ENCODE measurements at places on chromosomes 2 and 18.

DNA sequence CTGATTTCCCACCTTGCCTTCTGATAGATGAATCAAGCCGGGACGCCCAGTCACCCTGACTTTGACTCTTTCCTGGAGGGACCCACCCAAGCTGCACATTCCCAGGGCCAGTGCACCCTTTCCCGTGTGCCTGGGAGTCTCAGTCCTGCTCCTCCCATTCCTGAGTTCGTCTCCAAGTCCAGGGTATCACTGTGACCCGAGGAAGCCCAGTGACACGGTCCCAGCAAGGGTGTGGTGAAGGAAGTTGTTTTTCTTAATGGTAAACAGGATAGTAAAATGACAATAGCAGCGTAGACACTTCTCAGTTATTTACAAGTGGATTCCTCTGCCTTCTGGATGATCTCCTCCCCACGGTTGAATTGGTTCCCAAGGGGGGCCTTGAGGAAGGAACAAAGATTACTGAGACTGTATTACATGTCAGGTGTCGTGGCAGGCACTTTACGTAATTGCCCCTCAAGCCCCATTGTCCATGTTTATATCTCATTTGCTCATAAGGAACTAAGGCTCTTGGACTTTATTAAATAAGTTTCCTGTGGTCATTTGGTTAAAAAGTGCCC is 123.3 kb downstream of the PRKCE start:
- no peak for DNase-seq
- H3K27me3 ChIP-seq = no peaks in the 10 kb centered on the region
- no peaks in the 10 kb centered on the region for H3K36me3 ChIP-seq

GRCh38 chr2:48347712-48348111 is 182.2 kb upstream of the STON1 start:
- H3K36me3 ChIP-seq = peaks cover 10% of the 10 kb centered on the region
- DNase-seq = peak; percentile 68

DNA sequence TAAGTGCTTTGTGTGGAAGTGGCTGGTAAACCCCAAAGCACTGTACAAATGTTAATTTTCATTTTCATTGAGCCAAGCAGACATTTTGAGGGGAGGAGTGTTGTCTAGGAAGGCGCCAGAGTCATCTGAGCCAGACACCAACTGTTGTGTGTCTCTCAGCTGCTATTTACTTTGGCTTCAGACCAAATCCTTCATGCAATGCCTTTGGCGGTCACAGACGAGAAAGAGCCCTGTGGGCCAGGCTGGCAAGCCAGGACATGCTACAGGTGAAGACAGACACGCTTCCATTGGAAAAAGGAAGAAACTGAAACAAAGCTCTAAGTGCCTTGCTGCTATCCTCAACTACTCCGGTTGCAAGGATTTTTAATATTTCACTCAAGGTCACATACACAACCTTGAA is 115.4 kb upstream of the CDC42EP3 start:
- H3K4me3 ChIP-seq = no peak overlapping the region
- no peaks in the 10 kb centered on the region for H3K36me3 ChIP-seq
- no peak for DNase-seq
- H3K4me1 ChIP-seq = no peaks in the 10 kb centered on the region
- no peaks in the 10 kb centered on the region for H3K27me3 ChIP-seq
- no peak overlapping the region for H3K27ac ChIP-seq

DNA sequence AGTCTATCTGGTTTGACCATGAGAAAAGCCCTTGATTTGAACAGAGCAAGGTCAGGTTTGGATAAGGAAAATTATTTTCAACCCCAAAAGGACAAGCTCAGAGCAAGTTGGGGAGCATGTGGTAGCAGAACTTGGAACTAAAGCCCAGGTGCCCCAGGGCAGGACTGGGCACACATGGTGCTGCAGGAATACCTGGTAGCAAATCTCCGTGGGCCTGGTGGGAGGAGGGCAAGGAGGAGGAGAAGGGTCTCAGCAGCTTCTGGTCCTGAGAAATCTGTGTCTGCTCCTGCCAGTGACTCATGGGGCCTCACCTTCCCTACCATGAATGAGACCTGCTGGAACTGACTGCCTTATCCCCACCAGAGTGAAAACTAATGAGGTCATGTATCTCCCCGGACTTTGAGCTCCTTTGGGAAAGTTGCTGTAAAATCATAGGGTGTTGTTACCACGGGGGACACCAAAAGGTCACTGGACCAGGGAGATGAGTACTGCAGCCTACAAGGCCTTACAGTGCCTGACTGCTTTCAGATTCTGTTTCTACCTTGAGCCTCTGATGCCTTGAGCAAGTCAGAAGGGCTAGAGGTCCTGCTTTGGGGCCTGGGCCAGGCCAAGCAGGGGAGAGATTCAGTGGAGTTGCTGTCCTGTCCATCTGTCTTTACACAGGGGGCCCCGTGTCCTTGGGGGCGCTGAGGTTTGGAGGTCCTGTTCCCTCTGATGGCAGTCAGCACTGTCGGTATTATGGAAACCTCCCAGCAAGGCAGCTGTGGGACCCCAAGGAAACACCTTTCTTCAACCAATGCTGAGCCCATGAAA is 304.0 kb downstream of the MYCN start:
- H3K36me3 ChIP-seq = no peaks in the 10 kb centered on the region
- no peak for DNase-seq
- no peaks in the 10 kb centered on the region for H3K27me3 ChIP-seq
- H3K27ac ChIP-seq = no peak overlapping the region
- H3K4me3 ChIP-seq = no peak overlapping the region
- H3K4me1 ChIP-seq = no peaks in the 10 kb centered on the region

GRCh38 chr2:2547451-2547850 is 216.4 kb upstream of the MYT1L start:
- H3K36me3 ChIP-seq = no peaks in the 10 kb centered on the region
- no peak overlapping the region for H3K27ac ChIP-seq
- H3K27me3 ChIP-seq = no peaks in the 10 kb centered on the region
- no peaks in the 10 kb centered on the region for H3K4me1 ChIP-seq
- DNase-seq = no peak

DNA sequence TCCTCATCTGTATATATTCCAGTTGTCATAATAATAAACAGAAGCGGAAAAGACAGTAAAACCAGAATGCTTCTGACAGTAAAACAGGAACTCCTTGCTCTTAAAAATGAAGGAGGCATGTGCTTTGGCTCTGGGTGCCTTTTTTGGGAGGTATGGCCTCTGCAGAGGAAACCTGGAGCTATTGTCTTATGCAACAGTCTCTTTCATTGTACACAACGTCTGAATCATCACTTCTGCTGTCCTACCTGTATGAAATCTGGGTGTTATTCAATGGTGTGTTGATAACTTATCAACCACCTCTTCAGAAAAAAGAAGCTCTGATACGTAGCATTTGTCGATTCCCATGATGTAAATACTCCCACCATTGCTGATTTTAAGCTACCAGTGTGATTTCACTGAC is 64.8 kb downstream of the CDCA7 start:
- H3K4me1 ChIP-seq = no peaks in the 10 kb centered on the region
- no peak overlapping the region for H3K4me3 ChIP-seq
- peaks cover 1% of the 10 kb centered on the region for H3K27me3 ChIP-seq
- H3K36me3 ChIP-seq = no peaks in the 10 kb centered on the region

DNA sequence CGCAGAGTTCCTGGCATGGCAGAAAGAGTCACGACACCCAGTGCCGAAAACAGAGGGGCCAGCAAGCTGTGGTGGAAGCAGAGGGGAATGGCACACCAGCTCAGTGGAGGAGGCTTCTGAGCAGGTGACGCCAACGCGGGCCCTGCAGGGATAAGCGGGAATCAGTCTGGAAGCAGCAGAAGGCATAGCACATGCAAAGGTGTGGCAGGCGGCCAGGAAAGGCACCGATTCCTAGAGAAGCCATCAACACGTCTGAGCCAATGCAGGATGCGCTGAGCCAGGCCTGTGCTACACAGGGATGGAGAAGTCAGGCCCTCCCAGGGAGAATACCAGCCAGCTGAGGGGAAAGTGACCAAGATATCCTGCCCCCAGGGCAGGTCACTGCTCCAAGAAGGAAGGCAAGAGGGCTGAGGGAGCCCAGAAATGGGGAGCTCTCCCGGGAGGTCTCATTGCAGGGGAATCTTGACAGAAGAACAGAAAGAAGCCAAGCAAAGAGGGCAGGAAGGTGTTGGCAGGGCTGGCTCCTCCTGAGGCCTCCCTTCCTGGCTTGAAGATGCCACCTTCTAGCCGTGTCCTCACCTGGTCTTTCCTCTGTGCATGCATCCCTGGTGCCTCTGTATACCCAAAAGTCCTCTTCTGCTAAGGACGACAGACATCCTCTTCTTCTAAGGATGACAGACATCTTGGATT is 16.3 kb downstream of the TEX51 start:
- H3K4me3 ChIP-seq = no peak overlapping the region
- no peaks in the 10 kb centered on the region for H3K36me3 ChIP-seq
- DNase-seq = no peak
- H3K27ac ChIP-seq = no peak overlapping the region
- no peaks in the 10 kb centered on the region for H3K27me3 ChIP-seq
- peaks cover 3% of the 10 kb centered on the region for H3K4me1 ChIP-seq

DNA sequence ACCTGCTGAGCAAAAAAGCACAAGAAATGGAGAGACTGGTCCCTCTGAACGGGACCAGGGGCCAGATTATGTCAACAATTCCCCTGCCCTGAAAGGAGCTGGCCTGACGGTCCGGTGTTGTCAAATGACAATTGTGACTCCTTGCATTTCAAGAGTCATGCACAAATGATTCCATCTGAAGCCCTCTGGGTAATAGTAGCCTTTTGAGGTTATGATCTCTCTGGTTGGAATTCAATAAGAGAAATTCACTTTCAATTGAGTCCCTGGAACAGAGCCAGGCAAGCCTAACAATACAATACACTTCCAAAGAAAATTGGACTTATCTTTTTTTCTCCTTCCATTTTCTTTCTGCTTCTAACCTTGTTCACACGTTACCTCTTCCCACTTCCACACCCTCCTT is 116.9 kb downstream of the C1D start:
- no peaks in the 10 kb centered on the region for H3K4me1 ChIP-seq
- no peak overlapping the region for H3K4me3 ChIP-seq
- H3K27me3 ChIP-seq = no peaks in the 10 kb centered on the region
- DNase-seq = no peak
- H3K36me3 ChIP-seq = no peaks in the 10 kb centered on the region

GRCh38 chr2:179298666-179299065 is 34.0 kb upstream of the SESTD1 start:
- no peak overlapping the region for H3K27ac ChIP-seq
- no peak overlapping the region for H3K4me3 ChIP-seq
- DNase-seq = no peak
- H3K4me1 ChIP-seq = no peaks in the 10 kb centered on the region
- no peaks in the 10 kb centered on the region for H3K36me3 ChIP-seq

- H3K4me1 ChIP-seq = peaks cover 17% of the 10 kb centered on the region
- peak; percentile 52 for DNase-seq
- H3K36me3 ChIP-seq = no peaks in the 10 kb centered on the region
- H3K27me3 ChIP-seq = peaks cover 2% of the 10 kb centered on the region
These were observed 46.6 kb upstream of the ZBTB7C start for GRCh38 chr18:48455555-48456478.

DNA sequence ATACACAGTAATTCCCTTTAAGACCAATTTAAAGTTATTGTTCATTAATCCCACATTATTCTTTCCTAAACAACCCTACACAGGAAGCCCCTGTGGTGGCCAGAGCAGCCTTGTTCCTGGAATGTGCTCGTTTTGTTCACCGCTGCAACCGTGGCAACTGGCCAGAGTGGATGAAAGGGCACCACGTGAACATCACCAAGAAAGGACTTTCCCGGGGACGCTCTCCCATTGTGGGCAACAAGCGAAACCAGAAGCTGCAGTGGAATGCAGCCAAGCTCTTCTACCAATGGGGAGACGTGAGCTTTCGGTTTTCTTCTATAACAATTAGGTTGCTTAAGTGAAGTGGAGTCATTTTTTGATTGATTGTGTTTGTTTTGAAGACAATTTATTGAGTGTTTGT is 101.0 kb downstream of the UNC80 start:
- peak; percentile 3 for DNase-seq
- H3K27me3 ChIP-seq = peaks cover 3% of the 10 kb centered on the region
- no peaks in the 10 kb centered on the region for H3K4me1 ChIP-seq
- H3K4me3 ChIP-seq = no peak overlapping the region
- H3K36me3 ChIP-seq = no peaks in the 10 kb centered on the region
- no peak overlapping the region for H3K27ac ChIP-seq

DNA sequence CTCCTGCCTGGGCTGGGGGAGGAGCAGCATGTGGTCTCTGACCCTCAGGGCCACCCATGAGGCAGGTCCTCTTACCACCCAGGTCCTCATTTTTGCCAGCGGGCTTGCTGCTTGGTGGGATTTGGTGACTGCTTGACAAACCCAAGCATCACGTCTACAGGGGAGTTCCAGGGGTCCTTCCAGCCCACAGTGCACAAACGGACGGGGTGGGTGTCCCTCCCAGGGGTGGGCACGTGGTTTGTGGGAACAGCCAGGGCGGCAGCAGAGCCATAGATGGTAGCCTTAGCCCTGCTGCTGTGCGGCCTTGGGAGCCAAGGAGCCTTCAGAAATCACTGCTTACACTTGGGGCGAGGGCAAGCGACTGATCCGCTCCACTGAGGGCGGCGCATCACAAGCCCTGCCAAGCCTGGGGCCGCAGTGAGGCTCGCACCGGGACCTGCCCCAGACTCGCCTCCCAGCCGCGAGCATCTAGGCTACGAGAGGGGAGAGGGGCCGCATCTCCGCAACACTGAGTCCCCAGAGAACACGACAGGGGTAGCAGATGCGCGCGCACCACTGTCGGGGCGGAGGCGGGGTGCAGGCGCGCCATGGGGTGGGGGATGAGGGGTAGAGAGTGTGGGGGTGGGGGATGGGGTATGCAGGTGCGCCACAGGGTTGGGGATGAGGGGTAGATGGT is 36.9 kb downstream of the SNED1 start:
- no peaks in the 10 kb centered on the region for H3K36me3 ChIP-seq
- no peak overlapping the region for H3K27ac ChIP-seq
- no peak for DNase-seq
- H3K4me1 ChIP-seq = peaks cover 8% of the 10 kb centered on the region
- H3K27me3 ChIP-seq = no peaks in the 10 kb centered on the region
- no peak overlapping the region for H3K4me3 ChIP-seq

DNA sequence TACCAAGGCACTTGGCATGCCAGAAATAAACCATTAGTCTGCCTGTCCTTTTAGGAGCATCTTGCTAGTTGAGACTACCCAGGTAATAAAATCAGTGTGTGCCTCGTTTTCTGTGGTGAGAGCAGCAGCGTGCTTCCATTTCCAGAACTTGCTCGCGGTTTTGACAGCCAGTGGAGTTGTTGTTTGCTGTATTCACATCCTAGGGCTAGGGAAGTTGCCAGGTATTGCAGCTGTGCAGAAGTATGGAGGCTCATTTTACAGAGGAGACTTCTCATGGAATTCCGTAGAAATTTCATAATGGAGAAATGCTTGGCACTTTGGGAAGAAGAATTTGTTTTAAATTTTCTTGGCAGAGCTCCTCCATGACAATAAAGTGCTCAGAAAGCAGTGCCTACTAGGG is 1355.1 kb upstream of the ZEB2 start:
- DNase-seq = no peak
- H3K36me3 ChIP-seq = no peaks in the 10 kb centered on the region
- H3K27me3 ChIP-seq = no peaks in the 10 kb centered on the region

GRCh38 chr18:11669948-11670275 is 19.2 kb upstream of the GNAL start:
- H3K27me3 ChIP-seq = peaks cover 15% of the 10 kb centered on the region
- H3K4me3 ChIP-seq = no peak overlapping the region
- H3K36me3 ChIP-seq = no peaks in the 10 kb centered on the region
- no peaks in the 10 kb centered on the region for H3K4me1 ChIP-seq

- H3K27me3 ChIP-seq = no peaks in the 10 kb centered on the region
- H3K27ac ChIP-seq = peak overlapping the region; percentile 67
- peaks cover 98% of the 10 kb centered on the region for H3K4me1 ChIP-seq
- H3K36me3 ChIP-seq = no peaks in the 10 kb centered on the region
- no peak overlapping the region for H3K4me3 ChIP-seq
- DNase-seq = no peak
These were observed 137.7 kb upstream of the HAAO start for GRCh38 chr2:42930025-42930581.
